Left lung (tissue), 14 donors: ENCODE measurements at places on chromosomes 2 and 18.
A peak's percentile ranks its signal among the peaks of the same experiment; 100 is the strongest.

GRCh38 chr2:66443979-66444861 lies 9.3 kb downstream of the MEIS1 start:
- DNase-seq = peak; percentile 79

DNA sequence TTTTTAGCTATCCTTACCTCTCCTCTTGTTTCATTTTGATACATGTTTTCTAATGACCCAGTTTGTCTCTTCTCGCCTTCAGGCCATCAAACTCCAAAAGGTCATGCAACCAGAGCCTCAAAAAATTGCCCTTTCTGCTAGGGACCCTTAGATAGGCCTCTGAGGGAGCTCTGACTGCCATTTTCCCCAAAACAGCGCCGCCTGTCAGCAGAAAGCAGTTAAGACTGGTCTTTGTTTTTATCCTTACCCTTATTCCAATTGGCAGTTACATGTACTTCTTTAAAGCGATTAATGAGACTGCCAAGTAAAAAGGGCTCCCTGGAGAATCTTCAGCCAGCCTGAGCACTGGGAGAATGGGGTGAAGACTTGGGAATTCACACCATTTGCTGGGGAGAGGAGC lies 55.1 kb upstream of the RIT2 start:
- no peak for DNase-seq

- no peak for DNase-seq
Measured at GRCh38 chr2:11771971-11772615, 25.7 kb downstream of the LPIN1 start.

DNA sequence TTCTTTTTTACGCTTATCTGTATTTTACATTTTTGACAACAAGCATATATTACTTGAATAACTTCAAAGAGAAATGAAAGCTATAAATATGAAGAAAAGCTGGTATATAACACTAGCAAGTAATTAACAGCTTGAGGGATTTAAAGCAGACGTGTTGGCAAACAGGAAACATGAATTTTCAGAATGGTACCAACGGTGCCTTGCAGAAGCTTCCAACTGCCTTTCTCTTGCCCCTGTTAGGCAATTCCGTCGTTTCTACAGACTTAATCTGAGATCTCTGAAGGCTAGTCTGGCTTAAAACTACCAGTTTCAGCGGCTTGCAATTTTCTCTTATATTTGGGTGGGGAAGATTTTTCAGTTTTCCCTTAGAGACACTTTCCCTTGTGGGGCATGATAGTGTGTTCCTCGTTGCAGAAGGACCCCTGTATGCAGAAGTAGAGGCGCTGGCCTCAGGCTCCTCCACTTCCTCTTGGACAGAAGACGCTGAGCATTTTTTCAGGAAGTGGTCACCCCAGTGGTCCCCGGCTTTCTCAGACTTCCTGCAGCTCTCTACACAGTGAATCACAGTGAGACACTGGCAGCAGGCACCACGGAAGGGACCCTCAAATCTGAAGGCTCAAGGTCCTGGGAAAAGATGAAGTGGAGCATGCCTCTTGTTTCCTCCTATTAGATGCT lies 56.2 kb upstream of the SLC16A14 start:
- DNase-seq = peak; percentile 66
